ENCODE measurements at places on chromosomes 11 and 22.

DNA sequence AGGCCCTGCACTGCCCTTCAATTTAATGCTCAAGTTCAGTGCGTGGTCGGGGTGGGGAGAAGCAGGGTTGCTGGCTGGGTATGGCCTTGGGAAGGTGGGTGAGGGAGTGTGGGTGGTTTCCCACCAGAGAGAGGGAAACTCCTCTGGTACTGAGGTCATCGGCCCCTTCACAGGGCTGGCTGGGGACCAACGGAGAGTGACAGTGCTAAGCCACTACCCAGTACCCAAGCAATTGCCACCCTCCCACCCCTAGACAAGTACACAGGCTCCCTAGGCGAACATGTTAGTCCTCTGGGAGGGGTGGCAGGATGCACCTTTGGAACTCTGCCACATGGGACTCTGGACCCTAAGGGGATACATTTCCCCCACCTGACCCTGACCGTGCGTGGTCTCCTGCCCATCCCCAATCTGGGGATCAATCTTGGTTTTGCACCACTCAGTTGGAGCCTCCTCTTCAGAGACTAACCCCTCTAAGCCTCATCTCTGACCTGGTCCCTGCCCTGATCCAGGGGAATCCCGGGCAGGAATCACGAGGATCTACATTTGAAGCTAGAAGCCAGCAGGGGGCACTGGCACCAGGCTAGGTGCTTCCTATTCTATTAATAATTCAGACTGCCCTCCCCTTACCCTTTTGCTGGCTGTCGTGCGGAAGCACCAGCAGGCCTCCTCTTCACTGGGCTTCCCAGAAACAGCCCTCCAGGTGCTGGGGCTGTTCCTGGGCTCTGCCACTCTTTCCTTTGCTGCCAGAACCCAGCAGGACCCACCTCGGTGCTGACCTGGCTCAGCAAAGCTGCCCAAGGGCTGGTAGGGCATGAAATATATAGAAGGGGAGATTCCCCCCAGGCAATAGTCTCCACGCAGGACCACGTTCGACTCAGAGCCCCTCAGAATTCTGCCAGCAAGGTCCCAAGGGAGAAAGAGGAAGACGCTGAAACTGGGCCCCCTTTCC is 377.7 kb downstream of the TENM4 start:
- DNase-seq = peak; percentile 67

DNA sequence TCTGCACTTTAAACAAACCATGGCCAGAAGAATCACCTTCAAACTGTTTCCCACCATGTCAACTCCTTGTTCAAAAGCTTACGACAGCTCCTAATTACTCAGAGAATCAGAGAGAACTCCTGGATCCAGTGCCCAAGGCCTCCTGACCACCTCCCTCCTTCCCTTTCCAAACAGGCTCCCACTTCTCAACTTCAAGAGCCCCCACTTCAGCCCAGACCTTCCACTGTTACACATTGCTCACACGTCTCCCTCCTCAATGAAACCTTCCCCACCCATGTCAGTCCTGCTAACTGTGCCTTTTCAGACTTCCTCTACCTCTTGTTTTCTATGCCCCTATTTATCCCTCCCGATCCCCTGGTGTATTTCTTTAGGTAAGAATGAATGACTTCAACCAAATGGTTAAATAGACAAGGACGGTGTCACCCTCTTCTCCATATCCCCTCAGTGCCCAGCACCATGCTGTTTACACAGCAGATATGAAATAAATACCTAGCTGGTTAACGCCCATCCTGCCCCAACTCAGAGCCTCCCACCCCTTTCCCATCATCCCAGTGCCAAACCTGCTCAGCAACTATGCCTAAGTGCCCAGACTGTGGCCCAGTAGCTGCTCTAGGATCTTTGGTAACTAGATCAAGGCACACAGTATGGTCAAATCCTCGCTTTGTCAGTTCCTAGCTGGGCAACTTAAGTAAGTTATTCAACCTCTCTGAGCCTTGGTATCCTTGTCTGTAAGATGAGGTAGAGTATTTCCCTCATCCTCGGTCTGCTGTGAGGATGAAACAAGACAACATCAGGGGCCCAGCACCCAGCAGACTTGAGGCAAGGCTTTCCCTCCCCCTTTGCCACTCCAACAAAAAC is 36.8 kb downstream of the PLEKHA7 start:
- no peak for DNase-seq

DNA sequence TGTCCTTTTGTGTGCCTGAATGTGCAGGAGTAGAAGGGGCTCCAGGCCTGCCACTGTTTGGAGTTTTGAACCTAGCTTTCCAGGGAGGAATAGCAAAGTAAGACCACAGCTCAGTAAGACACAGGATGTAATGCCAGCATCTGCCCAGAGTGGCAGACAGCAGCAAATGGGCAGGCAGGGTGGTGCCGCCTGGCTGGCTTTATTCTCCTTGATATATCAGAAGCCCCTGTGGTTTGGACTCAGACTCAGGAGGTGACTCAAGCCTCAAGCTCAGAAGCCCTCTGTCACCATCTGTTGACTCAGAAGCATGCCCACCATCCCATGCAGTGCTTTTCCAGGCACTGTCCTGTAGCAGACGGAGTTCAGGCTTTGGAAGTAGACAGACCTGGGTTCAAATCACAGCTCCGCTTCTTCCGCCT is 72.7 kb upstream of the TTC12 start:
- DNase-seq = peak; percentile 46

- DNase-seq = no peak
Observed at GRCh38 chr11:27848423-27848822, 148.2 kb upstream of the BDNF start.

DNA sequence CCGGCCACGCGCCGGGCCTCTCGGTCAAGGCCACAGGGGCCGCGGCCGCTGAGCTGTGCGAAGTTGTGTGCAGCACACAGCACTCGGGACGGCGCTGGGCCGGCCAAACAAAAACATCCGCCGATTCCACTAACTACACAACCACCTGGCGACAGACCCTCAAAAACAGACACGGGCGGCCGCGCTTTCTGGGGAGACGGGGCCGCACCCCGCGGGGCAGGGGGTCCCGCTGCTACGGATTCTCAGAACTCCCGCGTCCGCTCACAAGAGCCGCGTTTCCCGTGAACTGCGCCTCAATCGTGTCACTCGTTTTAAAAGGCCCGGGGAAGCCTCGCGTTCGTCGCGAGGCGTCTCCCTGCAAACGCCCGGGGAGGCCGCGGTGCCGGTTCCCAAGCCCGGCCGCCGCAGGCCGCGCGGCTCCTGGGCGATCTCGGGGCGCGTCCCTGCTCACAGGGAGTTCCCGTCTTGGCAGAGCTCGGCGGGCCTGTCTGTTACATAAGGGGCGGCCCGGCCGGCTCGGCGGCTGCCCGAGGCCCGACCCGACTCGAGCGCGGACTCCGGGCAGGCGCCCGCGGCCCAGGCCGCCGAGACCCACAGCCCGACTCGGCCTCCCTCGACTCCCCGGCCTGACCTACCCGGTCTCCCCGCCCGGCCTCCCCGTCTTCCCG is 936 bp downstream of the BRD1 start:
- no peak for DNase-seq

GRCh38 chr11:44986315-44986714 is 35.6 kb upstream of the TP53I11 start:
- no peak for DNase-seq

DNA sequence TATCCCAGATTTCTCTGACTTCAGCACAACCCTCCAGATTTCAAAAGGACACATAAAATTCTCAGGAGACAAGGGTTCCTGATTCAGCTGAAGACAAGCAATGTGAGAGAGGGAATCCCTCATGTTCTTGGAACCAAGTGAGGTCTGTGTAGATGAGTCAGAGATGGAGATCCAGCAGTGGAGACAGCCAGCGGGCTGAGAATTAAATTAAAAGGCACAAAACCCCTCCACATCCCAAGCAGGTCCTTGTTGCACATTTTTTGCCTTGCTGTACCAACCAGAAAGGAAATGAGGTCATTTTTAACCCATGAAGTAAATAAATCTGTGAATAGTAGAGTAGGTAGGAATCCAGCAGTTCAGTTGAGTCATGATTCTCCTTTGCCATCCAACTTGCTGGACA is 9.7 kb downstream of the MTNR1B start:
- DNase-seq = peak; percentile 9

- no peak for DNase-seq
Observed at GRCh38 chr11:66468691-66469090, 2.0 kb downstream of the PELI3 start.

GRCh38 chr11:27234961-27235360 is 128.1 kb downstream of the CCDC34 start:
- no peak for DNase-seq

GRCh38 chr11:132933703-132934102 is 598.6 kb downstream of the OPCML start:
- no peak for DNase-seq

DNA sequence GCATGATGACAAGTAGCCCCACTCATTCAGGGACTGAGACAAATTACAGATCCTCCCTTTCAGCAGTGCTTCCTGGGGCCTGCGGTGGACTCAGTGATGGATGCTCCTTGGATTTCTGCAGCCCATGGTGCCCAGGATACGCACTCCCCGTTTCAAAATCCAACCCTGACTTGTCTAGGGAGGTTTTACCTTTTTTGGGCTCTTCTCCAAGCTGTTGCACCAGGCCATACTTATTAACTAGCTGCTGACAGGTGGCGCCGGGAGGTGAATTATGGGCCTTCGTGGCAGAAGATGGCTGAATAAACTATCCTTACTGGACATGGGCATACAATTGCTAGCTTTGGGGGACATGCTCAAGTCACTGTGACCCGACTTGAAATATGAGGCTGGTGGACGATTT is 324.3 kb upstream of the SYN3 start:
- no peak for DNase-seq

- DNase-seq = no peak
Observed at GRCh38 chr22:41234815-41235695, 5.7 kb downstream of the CHADL start.

DNA sequence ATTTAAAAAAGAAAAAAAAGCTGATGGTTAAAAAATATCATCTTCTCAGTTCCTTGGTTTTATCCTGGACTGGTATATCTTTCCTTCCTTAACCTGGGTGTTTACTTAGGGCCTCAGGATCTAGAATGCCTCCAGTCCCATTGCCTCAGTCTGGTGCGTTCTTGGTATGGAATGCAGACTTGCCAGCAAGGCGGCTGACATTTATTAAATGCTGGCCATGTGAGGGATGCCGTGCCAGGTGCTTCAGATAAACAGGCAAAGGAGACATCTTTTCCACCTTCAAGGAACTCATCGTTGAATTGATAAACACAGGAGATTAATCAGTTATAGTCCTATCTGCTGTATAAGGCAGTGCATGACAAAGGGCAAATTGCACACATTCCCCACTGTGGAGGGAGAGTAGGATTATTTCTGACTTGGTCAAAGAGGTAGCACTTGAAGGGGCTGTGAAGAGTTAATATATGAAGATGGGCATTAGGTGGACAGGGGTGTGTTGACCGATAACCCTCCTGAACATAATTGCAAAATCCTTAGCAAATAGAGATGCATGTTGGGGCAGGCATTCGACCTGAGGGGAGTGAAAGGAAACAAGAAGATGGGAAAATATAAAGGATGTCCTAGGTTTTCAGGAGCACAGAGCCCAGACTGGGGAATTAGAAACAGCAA is 54.4 kb downstream of the ALX4 start:
- no peak for DNase-seq

DNA sequence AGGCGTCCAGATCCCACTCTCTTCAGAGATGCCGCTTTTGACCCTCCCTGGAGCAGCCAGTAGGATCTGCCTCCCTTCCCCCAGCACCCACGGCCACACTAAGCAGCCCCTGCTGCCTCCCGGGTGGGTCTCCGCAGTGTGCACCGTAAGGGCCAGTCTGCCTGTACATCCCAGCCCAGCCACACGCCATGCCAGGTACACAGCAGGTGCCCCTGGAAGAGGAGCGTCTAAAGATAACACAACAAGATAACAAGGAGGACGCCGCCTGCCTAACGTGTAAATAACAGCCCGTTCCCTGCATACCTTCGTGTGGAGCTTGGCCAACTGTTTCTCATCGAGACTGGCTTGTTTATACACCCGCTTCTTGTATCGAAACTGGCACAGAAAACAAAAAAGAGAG is 139.4 kb downstream of the SHANK2 start:
- no peak for DNase-seq
